ENCODE measurements at places on chromosomes 4 and X.

DNA sequence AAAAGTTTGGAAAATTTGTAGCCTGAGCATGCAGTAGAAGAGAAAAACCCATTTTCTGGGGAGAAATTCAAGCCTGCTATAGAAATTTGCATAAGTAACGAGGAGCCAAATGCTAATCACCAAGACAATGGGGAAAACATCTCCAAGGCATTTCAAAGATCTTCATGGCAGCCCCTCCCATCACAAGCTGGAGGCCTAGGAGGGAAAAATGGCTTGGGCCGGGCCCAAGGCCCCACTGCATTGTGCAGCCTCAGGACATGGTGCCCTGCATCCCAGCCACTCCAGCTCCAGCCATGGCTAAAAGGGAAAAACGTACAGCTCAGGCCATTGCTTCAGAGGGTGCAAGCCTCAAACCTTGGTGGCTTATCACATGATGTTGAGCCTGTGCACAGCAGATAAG is 87.7 kb downstream of the SHROOM4 start:
- no peak for DNase-seq

DNA sequence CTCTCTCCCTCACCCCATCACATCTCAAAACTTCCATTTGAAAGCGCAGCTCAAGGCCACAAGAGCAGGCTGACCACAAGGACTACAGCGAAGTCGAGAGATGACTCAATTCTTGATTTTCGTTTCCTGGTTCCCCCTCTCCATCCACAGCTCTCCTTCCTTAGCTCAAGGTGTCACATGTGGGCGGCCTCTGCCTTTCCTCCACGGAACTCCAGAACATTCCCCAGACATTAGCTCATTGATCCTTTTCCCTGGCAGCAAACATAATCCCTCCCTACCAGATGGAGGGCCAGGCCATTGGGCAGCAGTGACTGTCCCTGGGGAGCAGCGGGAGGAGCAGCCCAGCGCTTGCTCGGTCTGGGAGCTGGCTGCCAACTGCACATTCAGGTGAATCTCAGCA is 56.3 kb downstream of the CCDC149 start:
- DNase-seq = no peak

GRCh38 chr4:175927121-175927520 is 115.1 kb upstream of the GPM6A start:
- no peak for DNase-seq

DNA sequence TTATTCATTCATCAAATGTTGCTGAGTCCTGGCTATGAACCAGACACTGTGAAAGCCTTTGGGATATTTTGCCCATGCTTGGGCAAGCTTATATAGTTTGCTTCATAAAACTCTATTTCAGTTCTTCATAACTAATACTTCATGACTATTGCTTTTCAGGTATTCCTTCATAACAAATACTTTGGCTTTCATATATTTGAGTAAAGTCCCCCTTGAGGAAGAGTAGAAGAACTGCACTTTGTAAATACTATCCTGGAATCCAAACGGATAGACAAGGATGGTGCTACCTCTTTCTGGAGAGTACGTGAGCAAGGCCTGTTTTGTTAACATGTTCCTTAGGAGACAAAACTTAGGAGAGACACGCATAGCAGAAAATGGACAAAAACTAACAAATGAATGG is 1.7 kb upstream of the AFP start:
- no peak for DNase-seq

DNA sequence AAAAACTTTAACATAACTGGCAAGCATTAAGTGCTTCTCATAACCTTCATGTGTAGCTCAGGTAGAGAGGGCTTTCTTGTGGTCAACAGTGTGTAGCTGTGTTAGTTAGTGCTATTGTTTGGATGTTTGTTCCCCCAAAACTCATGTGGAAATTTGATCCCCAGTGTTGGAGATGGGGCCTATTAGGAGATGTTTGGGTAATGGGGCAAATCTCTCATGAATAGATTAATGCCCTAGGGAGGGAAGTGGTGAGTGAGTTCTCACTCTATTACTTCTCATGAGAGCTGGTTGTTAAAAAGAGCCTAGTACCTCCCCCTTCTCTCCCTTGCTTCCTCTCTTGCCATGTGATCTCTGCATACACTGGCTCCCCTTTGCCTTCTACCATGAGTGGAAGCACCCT is 16.5 kb upstream of the SLC25A43 start:
- no peak for DNase-seq

DNA sequence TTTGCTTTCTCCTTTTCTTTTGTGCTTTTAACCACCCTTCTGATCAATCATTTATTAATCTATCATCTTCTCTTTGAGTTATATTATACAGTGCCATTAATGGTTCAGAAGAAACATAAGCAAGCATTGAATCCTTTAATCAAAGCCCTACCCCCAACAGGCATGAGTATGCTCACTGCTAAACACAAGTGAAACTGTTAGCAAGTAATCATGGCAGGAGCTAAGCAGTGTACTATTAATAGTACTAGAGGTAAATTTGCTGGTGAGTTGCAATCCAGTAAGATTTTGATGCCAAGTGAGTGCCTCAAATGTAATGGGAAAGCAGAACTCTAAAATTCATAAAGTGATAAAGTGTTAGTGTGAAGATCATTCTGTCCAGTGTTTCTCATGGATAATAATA is 57.2 kb downstream of the FNIP2 start:
- DNase-seq = no peak

- DNase-seq = no peak
These were observed 219.0 kb upstream of the PSAPL1 start for GRCh38 chr4:7653510-7654369.

- DNase-seq = no peak
These were observed 317.4 kb downstream of the ASMT start for GRCh38 chrX:1932231-1932630.

DNA sequence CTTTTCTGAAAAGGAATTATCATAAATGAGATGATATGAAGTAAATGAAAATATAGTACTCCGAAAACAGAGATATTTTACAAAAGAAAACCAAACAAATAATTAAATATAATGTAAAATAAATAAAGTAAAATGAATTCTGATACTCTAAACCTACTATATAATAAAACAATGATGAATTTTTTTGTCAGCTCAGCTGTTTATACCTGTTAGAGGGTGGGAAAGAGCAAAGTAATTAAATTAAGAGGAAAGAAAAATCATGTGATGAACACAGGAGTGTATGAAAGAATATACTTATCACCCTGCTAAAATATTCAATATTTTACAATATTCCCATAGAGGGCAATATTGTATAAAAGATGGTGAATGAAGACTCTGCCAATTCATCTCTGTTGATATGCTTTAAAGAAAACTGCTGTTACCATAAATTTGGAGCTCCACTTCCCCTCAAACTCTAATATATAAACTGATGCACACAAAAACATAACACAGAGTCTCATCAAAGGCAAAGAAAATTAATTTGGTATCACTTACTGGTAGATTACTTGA is 6.5 kb upstream of the NDST4 start:
- DNase-seq = no peak

GRCh38 chr4:80367737-80368136 is 32.2 kb downstream of the CFAP299 start:
- no peak for DNase-seq

DNA sequence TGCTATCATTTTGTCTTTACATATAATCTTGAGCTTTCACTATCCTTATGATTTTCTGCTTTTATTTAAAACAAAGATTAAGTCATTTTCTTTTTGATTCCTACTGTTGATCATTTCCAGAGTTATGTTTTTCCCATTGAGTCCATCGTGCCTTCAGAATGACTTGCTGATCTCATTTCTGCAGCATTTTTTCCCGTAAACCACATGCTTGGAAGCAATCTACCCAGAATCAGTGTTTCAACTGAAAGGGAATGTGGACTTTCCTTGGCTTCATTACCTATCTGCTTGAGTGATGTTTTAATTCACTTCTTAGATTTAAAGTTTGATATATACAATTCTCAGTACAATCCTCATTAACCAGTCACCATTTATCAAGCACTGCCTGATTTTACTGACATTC is 192.4 kb upstream of the FSTL5 start:
- no peak for DNase-seq

- DNase-seq = no peak
These were observed 210.0 kb upstream of the IGFBP7 start for GRCh38 chr4:57320217-57320616.

DNA sequence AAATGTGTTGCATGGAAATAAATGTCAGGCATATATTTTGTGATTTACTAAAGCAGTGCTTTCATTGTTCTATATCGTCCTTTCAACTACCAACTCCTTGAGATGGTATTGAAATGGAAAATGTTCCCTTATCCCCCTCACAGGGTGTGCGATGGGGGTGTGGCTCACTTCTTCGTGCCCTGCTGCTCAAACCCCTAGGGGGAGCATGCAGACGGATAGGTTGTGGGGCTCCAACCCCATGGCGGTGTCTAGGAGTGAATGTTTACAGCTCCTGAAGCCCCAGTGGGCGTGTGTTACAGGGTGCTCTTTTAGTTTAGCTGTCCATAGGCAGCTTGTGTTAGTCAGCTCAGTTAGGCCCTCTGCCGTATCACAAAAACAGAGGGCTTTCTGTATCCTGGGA is 287.7 kb upstream of the EMCN start:
- no peak for DNase-seq

DNA sequence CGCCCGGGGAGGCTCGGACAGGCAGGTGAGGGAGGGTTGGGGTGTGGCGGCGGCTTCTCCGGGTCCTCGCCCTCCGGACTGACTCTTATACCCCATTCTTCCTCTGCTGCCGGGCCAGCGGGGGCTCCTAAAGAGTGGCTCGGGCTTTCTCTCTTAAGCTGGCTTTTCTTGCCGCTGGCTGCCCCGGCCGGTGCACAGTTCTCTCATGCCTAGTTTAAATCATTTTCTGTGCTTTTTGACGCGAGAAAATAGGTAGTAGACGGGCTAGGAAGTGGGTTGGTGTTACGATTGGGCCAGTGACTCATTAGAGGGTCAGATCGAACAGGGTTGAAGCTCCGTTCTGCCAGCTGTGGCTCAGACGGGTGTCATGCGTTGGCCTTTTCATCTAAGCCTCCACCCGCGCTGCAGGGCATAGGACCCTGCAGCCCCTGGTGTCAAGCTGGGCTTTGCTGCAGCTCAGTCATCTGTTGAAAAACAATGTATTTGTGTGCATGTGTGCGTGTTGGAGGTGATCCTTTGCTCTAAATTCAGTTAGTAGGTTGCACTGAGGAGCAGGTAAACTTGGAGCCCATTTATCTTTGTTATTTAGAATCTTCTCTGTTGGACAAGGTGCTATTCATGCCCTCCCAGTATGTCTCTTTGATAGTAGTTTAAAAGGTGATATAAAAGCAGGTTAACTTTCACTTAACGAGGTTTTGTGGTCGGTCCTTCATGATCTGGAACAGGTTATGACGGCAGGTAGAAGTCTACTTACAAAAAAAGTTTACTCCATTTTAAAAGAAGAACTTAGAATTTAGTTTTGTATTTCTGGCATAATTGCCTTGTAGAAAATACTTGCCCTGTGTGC is 802 bp downstream of the BMP2K start:
- peak; percentile 42 for DNase-seq

DNA sequence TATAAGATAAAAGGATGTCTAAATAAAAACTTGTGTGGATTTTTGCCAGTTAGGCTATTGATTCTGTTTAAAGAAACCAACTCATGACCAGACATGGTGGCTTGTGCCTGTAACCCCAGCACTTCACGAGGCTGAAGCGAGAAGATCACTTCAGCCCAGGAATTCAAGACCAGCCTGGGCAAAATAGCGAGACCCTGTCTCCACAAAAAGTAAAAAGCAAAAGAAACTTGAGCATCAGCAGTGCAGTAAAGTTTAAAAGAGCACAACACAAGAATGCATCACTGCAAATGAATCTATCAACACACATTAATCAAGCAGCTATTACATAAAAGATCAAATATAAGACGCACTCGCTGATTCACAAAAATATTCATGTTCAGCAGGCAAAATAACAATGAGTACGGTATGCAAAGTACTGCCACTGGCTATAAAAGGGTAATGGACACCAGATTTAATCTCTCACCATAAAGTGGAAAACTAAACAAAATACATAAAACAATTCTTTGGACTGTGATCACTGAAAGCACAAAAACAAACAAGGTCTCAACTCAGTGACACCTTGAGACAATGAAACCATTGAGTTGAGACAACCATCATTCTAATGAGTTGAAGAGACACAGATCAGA is 41.3 kb downstream of the LRBA start:
- DNase-seq = no peak

DNA sequence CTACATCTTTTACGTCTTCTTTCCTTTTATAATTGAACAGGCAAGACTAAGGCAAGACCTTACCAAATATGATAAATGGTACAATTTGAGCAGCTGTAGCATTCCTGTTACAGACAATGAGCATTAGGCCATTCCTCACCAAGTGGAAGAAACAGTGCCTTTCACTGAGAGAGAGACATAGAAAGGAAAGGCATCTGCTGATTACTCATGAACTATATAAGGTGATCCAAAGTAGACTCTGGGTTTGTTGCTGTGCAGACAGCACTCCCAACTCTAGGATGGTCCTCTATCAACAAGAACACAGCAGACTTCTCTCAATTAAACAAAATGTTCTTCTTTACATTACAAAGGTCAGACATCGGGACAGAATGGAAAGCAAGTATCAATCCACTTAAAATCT is 91.9 kb downstream of the FAM13A start:
- DNase-seq = no peak

DNA sequence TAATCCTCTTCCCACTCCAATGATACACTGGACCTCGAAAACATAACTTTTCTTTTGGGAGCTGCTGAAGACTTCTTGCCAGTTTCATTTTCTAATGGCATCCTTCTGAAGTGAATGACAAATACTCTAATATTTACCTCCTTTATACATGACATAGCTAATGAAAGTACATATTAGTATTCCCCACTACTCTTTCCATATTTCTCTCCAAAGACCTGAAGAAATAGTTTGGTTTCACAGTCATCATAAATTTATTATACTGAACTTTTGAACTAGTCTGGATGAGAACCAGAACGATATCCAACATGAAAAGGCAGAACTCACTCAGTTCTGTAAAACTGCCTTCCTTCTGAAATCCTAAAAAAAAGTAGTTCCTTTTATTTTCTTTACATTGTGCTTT is 139.1 kb downstream of the GPC3 start:
- DNase-seq = no peak

- DNase-seq = no peak
These were observed 153.9 kb downstream of the ATG4A start for GRCh38 chrX:108245462-108245861.

- DNase-seq = no peak
These were observed 71.8 kb downstream of the SUPT20HL2 start for GRCh38 chrX:24241822-24242648.

Measured in stimulated activated CD4-positive, alpha-beta T cell treated with anti-CD3 and anti-CD28 coated beads, Interleukin-4, amount 100 ng/mL, for 48 hours (primary cell).